ENCODE measurements at places on chromosomes 3 and 15.

DNA sequence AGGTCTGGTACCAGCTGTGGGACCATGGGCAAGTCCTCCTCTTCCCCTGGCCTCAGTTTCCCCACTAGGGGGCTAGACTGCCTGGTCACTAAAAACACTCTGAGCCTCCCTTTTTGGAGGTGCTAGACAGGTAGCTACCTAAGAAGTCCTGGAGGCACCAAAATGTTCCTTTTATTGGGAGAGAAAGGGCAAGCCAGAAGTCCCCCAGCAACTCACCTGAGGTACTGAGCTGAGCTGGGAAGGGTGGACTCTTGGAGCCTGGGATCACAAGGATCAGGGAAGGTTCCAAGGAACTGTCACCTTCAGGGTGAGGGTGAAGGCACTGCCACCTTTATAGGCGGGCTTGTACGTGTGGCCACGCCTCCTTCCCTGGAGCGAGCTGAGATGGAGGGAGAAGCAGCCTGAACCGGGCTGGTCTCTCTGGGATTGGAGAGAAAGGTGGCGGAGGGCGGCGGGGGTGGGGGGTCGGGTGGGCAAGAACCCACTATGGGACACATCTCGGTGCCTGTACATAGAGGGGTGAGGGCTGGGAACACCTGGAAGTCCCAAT, at the start of gene CYP1A1:
CYP1A1 (minus strand) TSS at position 304 of the 550 bp plus-strand sequence. CDS start 2,431 bp downstream, outside the sequence.
- DNase-seq, result no peak

DNA sequence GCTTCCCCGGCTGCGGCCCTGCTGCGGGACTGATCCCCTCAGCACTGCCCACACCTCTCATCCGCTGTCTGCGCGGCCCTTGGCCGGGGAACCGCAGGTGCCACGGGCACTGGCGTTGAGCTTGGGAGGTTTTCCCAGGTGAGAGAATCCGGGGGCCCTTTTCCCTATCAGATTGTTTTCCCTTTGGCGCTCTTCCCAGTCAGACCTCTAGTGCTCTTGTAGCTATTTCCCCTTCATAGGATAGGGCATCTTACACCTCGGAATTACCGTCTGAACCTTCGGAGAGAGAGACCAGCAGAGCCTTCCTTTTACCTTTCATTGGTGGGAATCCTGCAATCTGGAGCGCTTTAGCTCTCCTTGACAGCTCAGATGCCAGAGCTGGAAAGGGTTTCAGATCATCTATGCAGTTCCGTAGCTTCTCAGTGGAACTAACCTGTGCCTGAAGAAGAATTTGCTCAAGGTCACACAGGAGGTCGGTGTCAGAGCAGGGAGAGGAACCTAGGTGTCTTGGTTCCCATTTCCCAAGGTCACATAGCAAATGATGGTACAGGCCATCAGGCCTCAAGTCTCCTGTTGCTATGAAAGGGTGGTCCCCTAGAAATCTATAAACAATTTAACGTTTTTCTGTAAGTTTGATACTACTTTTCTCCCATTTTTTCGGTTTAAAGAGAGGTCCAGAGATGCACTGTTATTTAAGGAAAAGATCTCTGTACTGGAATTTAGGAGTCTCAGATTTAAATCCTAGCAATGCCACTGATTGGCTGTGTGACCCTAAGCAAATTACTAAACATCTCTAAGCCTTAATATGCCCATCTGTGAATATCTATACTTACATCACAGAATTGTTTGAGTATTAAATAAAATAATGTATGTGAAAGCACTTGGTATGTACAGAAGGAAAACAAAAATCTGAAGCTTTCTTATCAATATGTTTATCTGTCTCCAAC, 916 bp downstream of the IDH3A start:
- no peak for DNase-seq

- no peak for DNase-seq
Measured at GRCh38 chr15:93131485-93132095, 42.6 kb upstream of the RGMA start.

DNA sequence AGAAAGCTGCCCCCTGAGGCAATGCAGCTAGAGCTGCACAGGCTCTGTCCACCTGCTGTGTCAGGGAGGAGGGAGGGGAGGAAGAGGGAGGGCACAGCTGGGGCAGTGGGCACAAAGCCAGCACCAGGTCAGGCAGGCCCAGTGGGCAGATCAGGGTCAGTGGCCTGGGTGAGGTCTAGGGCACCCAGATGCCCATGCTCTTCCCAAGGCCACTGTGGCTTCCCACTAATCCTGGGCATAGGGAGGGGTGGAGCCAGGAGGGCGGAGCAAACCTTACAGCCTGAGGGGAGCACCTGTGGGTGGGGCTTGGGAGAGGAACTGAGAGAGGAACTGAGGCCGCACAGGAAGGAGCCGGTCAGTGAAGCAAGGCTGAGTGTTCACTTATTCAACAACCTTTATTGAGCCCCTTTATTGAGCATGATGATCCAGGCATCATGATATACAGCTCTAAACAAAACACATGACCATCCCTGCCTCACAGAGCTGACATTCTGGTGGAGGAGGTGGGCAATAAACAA, 55.0 kb downstream of the RHCG start:
- no peak for DNase-seq

DNA sequence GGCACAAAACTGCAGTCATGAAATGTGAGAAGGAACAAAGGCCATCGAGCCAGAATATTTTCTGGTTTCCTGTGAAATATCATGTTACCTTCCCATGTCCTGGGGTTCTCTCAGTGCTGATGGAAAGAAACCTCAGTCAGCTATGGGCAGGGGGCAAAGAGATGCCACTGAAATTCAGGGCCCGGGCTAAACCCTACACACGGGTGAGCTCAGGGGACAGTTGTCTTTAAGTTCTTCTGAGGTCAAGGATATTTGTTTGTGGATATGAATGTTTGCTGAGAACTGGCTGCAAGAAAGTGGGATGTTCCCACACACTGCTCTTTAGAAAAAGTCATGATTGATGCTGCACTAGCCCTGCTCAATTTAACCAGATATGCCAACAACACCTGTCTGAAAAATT, 187.2 kb downstream of the MEX3B start:
- DNase-seq, result no peak

DNA sequence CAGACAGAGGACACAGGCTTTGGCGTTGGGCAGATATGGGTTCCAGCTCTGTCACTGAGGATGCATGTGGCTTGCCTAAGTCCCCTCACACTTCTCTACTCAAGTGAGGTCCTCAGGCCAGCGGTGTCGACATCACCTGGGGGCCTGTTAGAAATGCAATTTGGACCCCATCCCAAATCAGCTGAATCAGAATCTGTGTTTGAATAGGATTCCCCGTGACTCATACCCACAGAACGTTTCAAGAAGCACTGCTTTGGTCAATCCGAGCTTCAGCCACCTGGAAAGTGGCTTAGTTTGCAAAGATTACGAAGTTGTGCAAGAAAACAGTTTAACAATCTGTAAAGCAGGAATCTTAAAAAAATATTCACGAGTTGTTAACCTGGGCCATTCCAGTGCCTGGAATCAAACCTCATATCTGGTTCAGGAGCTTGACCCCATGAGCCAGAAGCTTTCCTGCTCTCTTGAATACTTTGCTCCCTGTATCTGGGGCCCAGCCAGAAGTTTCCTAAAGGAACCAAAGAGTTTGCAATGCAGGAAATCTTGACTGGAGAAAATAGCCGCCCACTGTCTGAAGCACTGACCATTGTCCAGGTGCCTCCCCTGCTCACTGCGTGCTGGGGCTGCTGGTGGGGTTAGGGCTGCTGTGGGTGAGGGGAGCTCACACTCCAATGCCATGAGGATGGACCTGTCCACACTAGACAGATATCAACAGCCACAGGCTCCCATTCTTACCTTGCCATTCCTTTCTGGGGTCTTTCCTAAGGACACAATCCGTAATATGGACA, 208.5 kb upstream of the LINGO1 start:
- DNase-seq, result no peak

- no peak for DNase-seq
Measured at GRCh38 chr3:55484801-55485791, 2.0 kb downstream of the WNT5A start.

DNA sequence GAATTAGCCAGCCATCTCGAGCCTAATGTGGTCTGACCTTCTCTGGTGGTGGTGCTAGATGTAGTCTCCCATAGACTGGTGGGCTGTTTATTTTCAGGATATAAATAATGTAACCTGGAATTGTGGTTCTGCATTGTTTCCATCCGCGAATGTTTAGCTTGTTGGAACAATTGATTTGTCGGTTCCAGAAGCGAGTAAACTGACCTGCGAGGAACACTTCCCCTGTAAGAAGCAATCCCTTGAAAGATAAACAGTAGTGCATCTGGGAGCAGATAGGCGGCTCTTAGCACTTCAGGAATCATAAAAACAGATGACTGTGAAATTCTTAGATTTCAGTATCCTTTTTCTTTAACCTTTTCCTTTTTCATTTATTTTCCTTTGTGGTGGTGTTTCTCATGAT, 157.8 kb downstream of the GHSR start:
- DNase-seq, result no peak

GRCh38 chr3:5675319-5675718, 487.8 kb downstream of the EDEM1 start:
- DNase-seq, result no peak

GRCh38 chr15:56236197-56236596, 7.5 kb downstream of the RFX7 start:
- DNase-seq, result no peak

- DNase-seq, result no peak
Measured at GRCh38 chr3:117473981-117474538, 764.5 kb downstream of the TUSC7 start.

DNA sequence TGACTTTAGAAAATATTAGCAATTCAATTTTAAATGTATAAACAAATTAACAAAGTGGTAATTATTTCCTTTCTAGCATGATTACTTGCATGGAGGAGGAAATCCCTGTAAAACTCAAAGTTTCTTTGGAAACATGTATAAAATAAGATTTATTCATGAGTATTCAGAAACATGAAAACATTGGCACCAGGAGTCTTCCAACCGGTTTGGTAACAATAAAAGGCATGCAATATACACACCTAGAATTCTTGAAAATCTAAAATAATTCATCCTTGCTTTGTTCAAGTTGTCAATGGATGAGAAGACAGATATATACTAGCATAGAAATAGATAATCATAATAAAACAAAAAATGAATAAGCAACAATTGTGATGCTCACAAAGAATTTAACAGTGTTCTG, 76.4 kb downstream of the ZPLD1 start:
- no peak for DNase-seq

- DNase-seq, result no peak
Measured at GRCh38 chr15:58148633-58149445, 10.7 kb downstream of the AQP9 start.

- no peak for DNase-seq
Measured at GRCh38 chr15:66692808-66693596, 9.0 kb upstream of the SMAD6 start.

DNA sequence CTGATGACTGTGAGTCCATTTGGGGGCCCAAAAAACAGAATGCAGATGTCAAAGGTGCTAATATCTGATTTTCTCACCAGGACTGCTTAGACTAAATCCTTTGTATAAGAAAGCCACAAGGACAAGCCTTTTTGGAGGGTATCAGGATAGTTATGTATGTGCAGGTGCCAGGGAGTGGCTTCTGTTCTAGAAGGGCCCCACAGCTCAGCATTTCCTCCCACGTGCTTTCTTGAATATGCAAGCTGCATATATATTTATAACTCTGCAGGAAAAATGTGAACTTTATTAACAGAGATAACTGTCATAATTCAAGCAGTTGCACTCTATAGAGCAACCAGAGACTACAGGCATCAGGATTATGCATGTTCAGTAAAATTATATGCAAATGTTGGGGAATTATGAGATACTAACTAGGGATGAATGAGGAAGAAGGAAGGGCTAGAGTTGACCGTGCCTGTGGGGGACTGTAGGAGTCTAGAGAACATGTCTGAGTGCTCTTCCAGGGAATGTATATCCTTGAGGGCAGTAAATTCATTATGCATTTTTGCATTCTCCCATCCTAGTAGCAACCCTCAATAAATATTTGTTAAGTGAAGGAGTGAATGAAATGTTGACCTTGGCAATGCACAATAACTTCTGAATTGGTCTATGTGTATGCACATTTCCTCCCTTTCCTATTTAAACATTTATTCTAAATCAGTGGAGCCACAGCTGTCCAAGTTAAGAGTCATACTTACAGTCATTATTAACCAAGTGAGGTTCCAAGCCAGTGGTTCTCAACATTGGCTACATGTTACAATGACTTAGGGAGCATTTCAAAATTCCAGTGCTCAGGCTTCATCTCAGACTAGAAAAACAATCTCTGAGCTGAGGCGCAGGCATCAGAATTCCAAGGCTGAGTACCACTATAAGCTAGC, 94.8 kb upstream of the ANKRD28 start:
- no peak for DNase-seq

- no peak for DNase-seq
Measured at GRCh38 chr15:82086243-82086995, 40.6 kb upstream of the MEX3B start.

GRCh38 chr3:117628823-117629291, 919.3 kb downstream of the TUSC7 start:
- DNase-seq, result no peak

DNA sequence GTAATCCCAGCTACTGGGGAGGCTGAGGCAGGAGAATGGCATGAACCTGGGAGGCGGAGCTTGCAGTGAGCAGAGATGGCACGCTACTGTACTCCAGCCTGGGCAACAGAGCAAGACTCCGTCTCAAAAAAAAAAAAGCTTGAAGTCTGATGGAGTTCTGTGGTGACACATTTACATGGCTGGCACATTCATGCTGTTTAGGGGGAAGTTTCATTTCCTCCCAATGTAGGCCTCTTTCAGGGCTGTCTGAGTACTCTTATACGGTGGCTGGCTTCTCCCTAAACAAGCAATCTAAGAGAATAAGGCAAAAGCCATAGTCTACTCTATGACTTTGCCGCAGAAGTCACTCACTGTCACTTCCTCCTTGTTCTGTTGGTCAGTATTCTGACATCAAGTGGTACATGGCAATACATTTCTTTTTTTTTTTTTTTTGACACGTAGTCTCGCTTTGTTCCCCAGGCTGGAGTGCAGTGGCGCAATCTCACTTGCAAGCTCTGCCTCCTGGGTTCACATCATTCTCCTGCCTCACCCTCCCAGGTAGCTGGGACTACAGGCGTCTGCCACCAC, 41.2 kb downstream of the OIP5 start:
- no peak for DNase-seq

DNA sequence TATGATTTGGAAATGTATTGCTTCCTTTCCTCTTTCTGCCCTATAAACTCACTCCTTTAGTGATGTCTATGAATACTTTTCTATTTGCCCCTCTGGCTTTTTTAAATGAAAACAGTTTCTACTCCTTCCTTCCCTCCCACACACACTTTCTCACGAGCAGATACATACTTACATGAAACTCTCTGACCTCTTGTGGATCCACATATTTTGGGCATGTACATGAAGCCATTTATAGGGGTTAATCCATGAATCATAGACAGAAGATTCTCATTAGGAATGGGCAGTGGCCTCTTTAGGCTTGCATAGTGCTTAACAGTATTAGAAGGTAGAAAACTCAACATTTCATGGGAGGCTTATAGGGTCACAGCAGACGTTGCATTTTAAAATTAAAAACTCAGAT, 24.8 kb downstream of the ANAPC13 start:
- DNase-seq, result no peak

GRCh38 chr3:134487406-134487805, 1.5 kb downstream of the CEP63 start:
- no peak for DNase-seq
